ENCODE measurements at places on chromosomes 5 and 9.

DNA sequence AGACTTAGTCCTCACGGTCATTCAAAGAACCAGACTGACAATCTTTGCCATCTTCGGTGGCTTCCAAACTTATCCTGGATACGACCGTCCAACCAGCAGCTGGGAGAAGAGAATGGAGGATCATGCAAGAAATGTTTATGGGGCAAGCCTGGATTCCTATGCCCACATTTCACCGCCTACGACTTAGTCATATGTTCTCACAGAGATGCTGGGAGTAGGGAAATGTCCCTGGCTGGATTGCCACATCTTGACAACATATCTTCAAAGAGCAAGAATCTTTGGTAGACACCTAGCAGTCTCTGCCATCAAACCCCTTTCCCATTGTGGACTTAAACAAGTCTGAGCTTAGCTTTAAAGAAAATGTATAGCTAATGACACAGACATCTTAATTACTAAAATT, 5.0 kb downstream of the MED7 start:
- no peak for DNase-seq

- no peak for DNase-seq
These were observed 9.6 kb downstream of the CSF2 start for GRCh38 chr5:132083071-132083678.

- DNase-seq = no peak
These were observed 158.2 kb downstream of the SPOCK1 start for GRCh38 chr5:137340881-137341280.

DNA sequence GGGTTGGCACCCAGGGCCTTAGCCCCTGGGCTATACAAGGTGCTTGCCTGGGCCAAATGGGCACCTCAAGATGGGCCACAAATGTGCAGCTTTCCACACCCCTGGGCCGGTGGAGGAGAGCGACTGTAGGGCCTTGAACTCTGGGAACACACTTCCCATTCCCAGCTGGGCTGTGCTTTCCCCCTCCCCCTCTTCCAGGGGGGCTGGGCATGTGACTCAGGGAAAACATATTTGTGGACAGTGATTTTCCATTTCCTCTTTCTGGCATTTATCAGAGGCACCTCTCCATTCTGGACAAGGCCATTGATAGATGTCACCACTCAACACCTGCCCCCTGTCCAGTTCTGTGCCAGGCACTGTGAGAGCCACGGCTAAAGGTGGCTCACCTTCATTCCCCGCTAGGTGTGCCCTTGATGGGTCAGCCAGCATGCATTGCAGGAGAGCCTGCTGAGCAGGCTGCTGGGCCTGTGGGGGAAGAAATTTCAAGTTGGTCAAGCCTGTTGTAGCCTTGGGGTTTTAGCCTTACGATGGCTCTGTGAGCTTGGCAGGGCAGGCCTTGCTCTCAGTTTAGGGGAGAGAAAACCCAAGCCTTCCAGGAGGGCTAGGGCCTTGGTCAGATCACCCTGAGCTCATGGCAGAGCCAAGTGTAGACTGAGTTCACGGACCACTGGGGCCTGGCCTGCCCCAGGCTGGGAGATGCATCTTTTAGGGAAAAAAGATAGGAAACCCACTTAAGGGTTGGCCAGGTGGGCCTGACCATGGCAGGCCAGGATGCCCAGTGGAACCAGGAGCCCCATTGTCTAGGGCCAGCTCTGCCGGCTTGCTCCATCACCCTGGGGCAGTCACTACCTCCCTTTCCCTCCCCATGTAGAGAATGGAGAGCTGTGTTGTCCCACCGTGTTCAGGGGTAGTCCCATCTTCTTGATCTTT, 113.9 kb downstream of the DAB2IP start:
- DNase-seq = no peak

DNA sequence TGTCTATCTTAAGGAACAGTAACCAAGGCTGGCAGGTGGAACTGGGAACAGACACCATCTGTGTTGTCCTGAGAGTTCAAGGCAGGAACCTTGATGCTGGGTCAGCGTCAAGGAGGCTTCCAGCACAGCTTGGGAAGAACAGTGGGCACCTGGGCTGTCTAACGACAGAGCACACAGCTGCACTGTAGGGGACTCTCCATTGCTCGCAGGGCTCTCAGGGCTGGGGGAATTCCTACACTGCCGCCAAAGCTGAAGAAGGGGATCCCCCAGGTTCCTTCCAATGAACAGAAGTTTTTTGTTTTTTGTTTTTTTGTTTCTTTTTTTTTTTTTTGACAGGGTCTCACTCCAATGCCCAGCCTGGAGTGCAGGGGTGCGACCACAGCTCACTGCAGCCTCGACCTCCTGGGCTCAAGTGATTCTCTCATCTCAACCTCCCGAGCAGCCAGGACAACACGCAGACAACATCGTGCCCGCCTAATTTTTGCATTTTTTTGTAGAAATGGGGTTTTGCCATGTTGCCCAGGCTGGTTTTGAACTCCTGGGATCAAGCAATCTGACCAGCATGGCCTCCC, 81.9 kb downstream of the PTPN3 start:
- no peak for DNase-seq

DNA sequence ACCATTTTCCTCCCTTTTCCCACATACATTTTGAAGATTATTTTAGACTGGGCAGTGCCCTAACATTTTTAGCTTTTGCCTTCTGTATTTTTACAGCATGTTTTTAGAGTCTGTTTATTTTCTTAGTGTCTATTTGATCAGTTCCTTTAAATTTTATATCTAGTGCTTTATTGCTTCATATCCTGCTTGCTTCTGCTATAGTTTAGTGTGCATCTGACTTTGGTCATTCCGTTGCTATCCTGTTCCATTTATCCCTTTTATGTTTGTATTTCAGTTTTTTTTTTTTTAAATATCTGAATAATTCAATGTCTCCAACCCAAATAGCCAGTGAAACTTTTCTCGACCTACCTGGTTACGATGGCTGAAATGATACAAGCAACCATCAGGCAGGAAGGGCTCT, 203.8 kb downstream of the ARHGAP26 start:
- DNase-seq = no peak

DNA sequence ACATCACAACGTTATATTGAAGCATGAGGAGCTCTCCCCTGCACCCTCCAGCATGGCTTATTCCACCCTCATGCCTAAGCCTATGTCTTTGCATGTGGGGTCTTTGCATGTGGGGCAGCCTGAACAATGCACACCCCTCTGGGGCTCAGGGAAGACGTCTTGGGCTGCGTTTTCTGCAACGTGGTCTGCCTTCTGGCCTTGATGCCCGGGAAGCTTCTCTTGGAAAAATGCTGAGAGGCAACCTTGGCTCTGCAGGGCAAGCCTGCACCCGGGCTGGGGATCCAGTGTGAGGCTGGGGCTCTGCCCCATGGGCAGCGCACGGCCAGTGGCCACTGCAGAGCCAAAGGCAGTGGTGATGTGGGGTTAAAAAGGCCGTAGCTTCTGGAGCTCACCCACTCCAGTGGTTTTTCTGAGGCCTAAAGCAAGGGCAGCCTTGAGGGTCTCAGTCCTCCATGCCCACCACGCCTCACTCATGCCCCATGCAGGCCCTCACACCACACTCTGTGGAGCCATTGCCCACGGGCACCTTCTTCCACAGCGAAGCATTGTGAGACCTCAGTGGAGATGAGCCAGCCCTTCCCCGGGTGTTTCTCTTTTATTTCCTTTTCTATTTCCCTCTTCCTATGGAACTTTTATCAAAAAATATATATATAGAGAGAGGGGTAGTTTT, 112.2 kb downstream of the MRPL36 start:
- no peak for DNase-seq

- DNase-seq = no peak
These were observed 909.1 kb upstream of the DMAC1 start for GRCh38 chr9:8708728-8709127.

GRCh38 chr5:173676375-173676774, 59.9 kb upstream of the BOD1 start:
- no peak for DNase-seq

DNA sequence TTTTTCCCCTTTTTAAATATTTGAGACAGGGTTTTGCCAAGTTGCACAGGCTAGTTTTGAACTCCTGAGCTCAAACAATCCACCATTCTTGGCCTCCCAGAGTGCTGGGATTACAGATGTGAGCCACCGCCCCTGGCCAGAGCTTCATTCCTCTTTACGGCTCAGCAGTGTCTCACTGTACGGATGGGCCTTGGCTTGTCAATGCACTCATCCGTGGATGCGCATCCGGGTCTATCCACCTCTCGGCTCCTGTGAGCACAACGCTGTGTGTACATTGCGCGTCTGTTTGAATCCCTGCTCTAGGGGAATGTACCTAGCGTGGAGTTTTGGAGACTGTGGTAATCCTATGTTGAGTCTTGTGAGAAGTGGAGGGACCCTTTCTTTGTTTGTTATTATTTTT, 10.9 kb upstream of the EGFL7 start:
- DNase-seq = no peak

GRCh38 chr5:173613433-173614159, 2.9 kb downstream of the BOD1 start:
- no peak for DNase-seq

- no peak for DNase-seq
These were observed 252.0 kb downstream of the RASEF start for GRCh38 chr9:82810915-82811314.

DNA sequence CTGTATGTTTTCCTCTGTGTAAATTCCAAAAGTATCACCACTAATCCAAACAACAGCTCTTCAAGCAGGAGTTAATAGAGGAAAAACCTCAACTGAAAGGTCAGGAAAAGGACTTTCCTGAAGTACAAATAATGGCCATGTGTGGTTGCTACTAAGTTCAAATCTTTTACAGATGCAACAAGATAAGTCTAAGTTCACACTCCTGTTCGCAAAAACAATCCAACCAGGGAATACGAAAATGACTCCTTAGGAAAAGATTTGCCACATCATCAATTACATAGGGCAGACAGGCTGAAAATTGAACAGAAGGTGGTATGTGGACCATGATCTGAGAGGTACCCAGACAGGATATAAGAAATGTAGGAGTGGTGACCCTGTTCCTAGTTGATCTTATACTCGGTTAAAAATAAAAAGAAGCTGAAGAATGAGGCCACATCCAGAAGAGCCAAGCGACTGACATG, 210.2 kb downstream of the TSSK1B start:
- no peak for DNase-seq

DNA sequence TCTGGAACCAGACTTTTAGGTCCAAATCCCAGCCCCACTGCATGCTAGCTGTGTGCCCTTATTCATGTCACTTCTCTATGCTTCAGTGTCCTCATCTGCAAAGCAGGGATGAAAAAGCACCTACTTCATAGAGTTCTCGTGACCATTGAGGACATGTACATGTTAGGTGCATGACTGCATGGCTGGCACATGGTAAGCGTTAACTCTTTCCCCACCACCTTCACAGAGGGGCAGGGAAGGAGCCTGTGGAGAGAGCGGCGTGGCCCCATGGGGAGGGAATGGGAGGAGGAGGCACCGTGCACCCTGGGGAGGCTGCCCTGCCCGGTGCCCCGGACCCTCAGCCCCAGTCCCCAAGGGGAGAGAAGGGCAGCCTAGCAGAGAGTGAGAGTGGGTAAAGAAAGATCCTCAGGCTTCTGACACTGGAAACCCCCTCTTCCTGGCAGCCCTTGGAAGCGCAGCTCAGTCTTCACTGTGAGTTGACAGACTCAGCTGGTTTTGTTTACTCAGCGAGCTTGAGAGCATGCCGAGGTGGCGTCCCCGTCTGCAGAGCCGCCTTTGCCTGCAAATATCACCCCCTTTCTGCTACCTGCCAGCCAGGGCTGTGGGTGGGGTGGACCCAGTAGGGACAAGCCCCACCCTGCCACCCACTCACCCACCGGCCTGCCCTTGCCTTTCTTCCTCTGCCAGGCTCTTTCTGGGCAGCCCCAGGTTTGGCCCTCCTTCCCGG, 10.6 kb upstream of the ANGPTL2 start:
- DNase-seq = no peak

GRCh38 chr9:99296291-99296951, 74.3 kb downstream of the SEC61B start:
- peak; percentile 36 for DNase-seq

GRCh38 chr5:122151640-122152039, 22.3 kb downstream of the ZNF474 start:
- no peak for DNase-seq

GRCh38 chr9:93657331-93658111, 81.1 kb downstream of the PHF2 start:
- DNase-seq = no peak

- no peak for DNase-seq
These were observed 306.9 kb upstream of the EFNA5 start for GRCh38 chr5:107977550-107978071.

DNA sequence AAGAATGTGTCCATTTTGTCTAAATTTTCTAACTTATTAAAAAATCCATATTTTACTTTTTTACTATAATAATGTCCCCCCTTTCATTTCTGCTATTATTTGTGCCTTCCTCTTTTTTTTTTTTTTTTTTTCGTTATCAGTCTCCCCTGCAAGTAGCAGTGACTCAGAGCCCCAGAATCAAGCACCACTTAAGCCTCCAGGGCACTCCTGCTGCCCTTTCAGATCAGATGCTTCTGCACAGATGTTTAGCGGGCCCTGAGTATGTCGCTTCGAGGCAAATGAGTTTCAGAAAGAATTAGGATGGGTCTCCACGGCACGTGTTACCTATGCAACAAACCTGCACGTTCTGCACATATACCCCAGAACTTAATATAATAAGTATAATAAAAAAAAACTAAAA, 11.7 kb downstream of the MED7 start:
- peak; percentile 46 for DNase-seq
